ENCODE measurements at places on chromosomes 13 and 19.

- peak; percentile 35 for DNase-seq
Observed at GRCh38 chr19:55447421-55448174, 4.5 kb upstream of the SHISA7 start.

DNA sequence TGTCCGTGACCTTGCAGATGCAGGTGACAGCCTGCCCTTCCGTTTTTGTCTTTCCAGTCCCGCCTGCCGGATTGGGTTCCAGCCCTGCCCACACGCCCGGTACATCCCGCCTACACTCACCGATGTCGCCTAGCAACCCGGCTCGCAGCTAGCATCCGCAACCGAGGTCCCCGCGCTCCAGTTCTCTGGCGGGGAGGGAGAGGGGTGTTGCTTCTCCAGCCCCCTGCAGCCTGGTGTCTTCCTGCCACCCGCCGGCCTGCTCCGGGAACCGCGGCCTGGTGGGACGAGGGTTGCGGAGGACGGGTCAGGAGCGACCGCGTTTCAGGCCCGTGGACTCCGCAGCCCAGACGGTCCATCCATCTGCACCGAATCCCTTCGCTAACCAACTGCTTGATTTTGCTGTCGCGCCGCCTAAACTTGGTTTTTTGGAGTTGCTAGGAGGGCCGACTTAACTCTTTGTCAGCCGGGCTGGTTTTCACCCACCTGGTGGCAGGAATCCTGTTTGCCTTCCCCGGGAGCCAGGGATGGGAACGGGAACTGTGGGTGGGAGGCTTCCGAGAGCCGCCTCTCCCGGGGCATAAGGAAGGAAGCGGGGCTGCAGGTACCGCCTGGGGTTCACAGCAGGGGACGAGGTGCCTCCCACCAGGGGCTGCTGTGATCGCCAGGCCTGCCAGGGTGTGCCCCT is 15.4 kb upstream of the MATK start:
- DNase-seq = no peak

DNA sequence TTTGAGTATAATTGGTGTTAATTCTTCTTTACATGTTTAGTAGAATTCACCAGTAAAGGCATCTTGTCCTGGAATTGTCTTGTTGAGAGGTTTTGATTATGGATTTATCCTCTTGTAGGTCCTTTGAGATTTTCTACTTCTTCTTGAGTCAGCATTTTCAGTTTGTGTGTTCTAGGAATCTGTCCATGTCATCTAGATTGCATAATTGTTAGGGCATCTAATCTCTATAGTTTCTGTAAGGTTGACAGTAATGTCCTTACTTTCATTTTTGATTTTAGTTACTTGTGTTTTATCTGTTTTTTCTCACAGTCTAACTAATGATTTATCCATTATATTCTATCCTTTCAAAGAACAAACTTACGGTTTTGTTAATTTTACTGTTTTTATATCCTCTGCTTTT is 492.0 kb downstream of the FGF9 start:
- DNase-seq = no peak

DNA sequence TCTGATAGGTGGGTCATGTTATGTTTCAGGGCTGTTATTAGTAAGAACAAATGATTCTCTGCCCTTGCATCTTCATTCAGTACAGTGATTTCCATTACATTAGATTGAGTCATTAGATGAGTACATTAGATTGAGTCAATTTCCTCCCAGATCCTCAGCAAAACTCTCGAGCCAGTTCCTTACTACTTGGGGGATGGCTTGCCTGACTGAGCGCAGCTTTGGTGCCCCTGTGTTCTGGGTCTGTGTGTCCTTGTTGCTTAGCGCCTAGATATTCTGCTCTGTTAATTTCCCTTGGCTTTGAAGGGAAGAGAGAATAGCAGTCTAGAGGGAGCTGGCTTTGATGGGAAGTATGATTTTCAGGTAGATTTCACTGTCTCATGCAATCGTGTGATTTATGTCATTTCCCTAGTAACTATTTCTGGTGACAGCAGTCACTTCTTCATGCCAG is 19.1 kb upstream of the SCEL start:
- peak; percentile 53 for DNase-seq

GRCh38 chr19:12606796-12607195 is 3.8 kb downstream of the ZNF490 start:
- DNase-seq = no peak

GRCh38 chr19:3982701-3983541 is 2.3 kb downstream of the EEF2 start:
- DNase-seq = peak; percentile 42

DNA sequence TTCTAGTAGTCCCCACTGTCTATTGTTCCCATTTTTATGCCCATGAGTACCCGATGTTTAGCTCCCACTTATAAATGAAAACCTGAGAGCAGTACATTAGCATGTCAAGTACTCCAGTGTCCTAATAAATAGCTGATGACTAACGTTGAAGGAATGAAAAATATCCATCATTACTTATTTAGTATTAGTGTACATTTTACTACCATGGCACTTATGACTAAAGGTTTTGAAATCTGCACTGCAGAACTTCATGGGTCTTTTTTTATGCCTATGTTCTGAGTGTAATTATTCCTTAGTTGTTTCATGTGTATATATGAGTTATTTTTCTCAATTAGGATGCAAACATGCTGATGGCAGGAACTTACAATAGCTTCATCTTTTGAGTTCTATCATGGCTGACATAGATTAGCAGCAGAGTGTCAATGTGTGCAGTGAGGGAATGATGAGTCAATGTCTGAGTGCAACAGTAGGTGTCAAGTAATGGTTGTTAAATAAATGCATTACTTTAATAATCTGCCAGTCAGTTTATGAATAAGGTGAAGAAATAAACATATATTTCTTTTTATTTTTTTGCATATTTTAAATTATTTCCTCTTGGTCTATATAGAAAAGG is 188.4 kb downstream of the ITGBL1 start:
- peak; percentile 57 for DNase-seq

GRCh38 chr13:30142486-30143211 is 164.7 kb downstream of the KATNAL1 start:
- peak; percentile 90 for DNase-seq

- peak; percentile 62 for DNase-seq
Observed at GRCh38 chr19:47109541-47110375, 3.8 kb downstream of the ZC3H4 start.

GRCh38 chr13:90414691-90415596 is 932.5 kb upstream of the MIR17HG start:
- peak; percentile 67 for DNase-seq

DNA sequence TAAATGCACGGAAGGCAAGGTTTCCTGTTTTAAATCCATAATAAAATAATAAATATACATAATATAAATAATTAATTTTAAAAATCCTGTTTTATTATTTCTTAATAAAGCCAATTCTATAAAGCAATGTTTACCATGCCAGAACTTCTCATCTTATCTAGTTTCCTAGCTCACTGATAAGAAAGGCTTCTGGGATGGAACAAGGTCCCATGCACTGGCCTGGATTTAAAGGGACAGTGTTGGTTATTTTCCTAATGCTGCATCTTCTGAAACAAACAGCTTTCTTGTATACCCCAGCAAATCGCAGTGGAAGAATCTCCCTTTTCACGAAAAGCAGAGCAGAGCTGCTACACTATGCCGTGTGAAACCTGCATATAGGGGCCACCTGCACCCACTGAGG is 68.8 kb downstream of the LNX2 start:
- DNase-seq = no peak

DNA sequence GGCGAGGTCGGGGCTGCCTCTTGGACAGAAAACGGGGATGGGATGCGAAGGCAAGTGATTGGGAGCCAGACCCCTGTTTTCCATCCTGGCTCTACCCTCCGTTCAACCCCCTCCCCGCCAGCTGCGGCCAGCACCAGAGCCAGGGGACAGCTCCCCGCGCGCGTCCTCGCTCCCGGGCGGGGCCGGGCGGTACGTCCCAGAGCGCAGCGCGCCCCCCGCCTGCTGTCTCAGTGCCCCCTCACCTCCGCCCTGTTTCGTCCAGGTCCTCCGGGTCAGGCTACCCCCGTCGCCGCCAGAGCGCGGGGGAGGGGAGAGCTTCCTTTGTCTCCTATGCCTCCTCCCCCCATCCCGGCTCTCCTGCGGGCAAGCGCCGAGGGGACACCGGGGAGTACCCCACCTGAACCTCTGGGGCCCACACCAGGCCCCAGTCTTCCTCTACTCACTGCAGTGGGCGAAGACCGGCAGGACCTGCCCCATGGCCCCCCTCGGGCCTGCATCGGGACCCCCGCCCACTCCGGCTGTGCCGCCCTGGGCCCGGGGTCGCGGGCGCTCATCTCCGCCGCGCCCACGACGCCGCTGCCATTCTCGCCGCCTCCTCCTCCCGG is 396 bp downstream of the RTN2 start:
- DNase-seq = no peak

- DNase-seq = no peak
Observed at GRCh38 chr13:44176173-44176572, 197.5 kb upstream of the SERP2 start.

DNA sequence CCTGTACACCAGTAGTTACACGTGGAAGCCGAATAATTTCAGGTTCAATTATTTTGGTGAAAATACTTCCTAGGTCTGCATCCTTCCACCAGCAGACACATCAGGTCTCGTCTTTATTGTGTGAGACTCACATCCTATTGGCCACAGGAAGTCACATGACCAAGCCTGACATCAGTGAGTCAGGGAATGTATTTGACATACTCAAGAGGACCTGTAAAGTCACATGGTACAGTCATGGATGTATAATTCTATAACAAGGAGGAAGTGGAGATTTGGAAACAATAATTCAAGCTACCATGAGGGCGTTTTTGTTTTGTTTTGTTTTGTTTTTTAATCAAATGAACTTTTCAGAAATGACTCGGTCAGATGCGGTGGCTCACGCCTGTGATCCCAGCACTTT is 9.3 kb upstream of the HIF3A start:
- DNase-seq = peak; percentile 58

GRCh38 chr19:14343286-14343685 is 38.0 kb upstream of the ADGRE5 start:
- no peak for DNase-seq

DNA sequence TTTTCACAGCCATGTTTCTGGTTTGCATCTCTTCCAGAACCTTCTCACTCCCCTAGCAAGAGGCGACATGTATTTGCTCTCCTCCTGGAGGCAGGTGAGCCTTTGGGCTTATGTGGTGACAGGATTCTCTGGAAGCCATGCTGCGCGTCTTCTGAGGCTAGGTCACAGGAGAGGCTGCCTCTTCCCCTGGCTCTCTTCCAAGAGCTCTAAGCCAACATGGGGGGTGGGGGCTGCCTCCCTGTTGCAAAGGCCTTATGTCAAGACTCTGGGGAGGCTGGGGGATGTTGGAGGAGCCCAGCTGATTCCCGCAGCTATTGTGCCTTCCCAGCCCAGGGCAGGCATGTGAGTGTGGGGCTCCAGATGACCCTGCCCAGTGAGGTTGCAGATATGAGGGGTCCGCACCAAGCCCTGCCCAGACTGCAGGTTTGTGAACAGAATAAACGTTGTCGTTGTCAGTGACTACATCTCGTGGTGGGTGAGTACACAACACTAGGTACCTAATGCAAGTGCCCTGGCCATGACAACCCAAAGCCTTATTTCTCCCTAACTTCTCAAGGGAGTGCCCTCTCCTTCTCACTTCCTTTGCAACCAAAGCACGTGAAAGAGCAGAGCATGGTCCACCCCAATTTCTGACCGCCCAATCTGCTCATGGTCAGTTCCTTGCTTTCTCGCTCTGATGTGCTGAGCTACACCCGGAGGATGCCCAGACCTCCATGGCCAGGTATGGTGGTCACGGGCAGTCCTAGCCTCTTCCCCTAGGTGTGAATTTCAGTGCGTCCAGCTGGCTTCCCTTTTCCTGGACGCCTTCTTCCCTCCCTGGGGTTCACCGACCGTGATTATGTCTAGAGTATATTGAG is 44.9 kb downstream of the TEX29 start:
- no peak for DNase-seq

GRCh38 chr19:23855676-23856075 is 59.0 kb upstream of the ZNF726 start:
- DNase-seq = no peak

- no peak for DNase-seq
Observed at GRCh38 chr19:39915101-39915847, 19.2 kb downstream of the FCGBP start.

- peak; percentile 99 for DNase-seq
Observed at GRCh38 chr19:14496029-14496833, at the start of gene GIPC1. Gene GIPC1, minus strand, starts transcription at chr19:14496127. Its CDS starts 13,151 bp downstream, at chr19:14482976.

DNA sequence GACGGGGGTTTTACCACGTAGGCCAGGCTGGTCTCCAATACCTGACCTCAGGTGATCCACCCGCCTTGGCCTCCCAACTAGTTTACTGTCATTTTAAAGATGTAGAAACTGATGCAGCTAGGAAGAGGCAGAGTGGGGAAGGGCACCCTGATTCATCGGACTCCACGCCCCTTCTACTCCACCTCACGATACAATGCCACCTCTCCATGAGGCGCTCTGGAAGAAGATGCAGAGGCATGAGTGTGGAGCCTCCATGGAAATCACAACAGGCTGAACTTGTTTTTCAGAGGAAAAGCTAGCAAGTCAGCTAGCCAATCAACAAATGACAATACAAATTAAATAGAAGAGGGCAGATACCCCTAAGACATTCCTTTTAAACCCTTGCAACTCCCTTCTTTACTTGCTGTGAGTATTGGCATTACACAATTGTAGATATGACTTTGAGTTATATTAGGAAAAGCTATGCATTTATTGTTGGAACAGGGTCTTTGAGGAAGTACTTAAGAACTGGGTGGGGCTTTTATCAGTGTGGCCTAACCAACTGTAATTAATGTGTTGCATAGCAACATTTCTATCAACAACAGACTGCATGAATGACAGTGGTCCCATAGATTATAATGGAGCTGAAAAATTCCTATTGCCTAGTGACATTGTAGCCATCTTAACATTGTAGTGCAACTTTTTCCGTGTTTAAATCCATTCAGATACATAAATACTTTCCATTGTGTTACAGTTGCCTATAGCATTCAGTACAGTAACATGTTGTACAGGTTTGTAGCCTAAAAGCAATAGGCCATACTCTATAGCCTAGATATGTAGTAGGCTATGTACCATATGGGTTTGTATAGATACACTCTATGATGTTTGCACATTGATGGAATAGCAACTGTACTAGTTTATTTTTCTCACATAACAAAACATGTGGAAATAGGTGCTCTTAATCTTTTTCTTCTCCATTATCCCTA is 17.6 kb downstream of the WDFY2 start:
- DNase-seq = no peak

GRCh38 chr19:49335784-49336481 is 727 bp downstream of the CD37 start:
- no peak for DNase-seq

DNA sequence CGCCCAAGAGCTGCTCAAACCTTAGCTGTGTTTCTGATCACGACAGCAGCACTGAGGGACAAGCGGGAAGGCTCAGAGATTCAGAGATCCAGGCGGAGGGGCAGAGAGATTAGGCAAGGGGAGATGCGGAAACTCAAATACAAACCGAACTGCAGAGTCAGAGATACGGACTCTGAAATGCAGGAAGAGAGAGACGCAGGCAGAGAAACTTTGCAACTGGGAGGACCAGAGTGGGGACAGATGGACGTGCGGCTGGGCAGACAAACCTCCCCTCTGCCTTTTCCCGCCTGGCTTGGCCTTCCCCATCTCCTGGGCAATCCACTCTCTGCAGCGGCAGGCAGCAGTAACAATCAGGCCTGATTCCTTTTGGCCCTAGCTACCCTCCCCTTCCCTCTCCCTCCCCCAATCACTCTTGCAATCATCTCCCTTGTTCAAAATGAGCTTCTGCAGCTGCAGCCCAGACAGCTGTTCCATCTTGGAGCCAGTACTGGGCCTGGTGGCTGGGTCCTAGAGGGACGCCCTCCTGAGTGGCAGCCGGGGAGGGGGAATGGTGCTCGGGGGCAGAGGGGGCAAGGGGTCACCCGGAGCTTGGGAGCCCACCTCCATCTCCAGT is 29.7 kb downstream of the OLFM2 start:
- DNase-seq = no peak
